Left ventricle myocardium superior (tissue), 1 donor: ENCODE measurements at places on chromosomes 12 and 14. TPM values are rescaled to one million over a fixed set of nuclear protein-coding genes. Genes with fewer than 3 reads are reported as not detected.

DNA sequence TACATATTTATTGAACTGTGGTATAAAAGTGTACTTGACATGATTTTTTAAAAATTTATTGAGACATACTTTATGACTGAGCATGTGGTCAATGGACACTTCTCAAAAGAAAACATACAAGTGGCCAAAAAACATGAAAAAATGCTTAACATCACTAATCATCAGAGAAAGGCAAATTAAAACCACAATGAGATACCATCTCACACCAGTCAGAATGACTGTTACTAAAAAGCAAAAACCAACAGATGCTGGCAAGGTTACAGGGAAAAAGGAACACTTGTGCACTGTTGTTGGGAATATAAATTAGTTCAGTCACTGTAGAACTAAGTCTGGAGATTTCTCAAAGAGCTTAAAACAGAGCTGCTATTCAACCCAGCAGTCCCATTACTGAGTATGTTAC lies 1177.6 kb downstream of the GALC start:
- DNase-seq, result no peak

GRCh38 chr12:91339106-91339505 lies 156.5 kb upstream of the DCN start:
- DNase-seq, result no peak

DNA sequence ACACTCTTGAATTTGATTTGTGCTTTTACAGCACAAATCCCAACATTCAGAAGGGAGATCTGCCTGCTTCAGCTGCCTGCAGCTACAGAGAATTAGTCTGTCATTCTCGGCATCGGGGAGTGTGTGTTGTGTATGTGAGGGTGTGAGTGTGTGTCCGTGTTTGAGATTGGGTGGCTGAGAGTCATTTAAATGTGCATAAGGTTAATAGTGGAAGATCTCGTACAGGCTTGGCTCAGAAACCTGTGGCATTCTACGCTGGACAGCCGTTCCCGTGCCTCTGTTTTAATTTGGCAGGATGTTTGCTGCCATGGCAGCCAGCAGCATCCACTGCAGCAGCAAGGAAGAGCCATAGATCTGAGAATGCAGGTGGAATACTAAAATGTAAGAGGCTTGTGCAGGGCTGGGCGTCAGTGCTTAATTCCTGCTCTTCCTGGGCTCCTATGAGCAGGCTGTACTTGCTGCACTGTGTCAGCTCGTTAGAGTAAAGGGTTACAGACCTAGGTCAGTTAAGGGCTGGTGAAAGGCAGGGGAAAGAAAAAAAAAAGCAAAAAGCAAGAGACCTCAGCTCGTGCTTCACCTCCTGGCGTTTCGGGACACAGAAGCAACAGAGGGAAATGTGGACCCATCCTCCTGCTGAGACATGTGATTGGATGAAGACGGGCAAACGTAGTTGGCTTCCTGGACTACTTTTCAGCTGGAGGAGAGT lies 205.4 kb downstream of the NAV3 start:
- no peak for DNase-seq

DNA sequence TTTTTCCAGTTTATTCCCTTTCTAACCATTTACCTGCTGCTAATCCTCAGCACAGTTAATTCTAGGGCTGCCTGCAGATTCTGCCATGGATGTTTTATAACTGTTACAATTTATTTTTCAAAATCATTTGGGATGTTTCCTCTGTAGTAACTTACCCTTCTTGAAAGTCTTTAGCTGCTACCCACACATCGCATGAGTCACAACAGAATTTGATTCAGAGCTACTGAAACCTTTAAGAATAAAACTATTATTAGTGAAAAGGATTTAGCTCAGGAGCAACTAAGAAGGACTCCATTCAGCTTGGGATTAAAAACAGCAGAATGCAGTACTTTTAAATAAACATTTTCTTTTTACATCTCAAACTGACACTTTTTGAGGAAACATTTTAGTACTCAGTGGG lies 41.7 kb upstream of the RGS6 start:
- no peak for DNase-seq

DNA sequence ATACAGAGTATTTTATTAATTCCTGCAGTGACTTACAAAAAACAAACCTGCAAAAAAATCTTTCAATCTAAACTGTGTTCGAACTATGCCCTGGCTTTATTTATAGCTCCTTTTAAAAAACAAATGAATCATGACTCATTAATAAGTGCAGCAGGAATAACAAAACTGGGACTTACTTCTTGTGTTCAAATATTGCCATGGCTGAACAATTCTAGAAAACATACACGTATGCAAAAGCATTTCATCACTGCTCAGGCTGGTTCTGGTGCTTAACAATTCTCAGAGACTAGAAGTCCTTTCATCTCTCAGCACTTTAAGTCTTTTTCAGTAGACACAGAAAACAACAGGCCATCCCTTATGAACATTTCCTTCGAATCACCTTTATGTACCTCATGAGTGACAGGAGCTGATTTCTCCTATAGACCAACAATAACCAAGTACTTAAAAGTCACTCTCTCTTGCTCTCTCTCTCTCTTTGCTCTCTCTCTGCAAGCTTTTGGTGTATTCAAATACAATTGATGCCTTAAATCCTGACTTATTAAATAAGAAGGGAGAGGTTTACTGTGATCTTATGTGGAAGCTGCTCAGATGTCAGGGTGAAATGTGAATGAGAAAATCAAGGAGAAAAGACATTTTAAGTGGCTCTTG lies 268.8 kb downstream of the TTC8 start:
- no peak for DNase-seq

DNA sequence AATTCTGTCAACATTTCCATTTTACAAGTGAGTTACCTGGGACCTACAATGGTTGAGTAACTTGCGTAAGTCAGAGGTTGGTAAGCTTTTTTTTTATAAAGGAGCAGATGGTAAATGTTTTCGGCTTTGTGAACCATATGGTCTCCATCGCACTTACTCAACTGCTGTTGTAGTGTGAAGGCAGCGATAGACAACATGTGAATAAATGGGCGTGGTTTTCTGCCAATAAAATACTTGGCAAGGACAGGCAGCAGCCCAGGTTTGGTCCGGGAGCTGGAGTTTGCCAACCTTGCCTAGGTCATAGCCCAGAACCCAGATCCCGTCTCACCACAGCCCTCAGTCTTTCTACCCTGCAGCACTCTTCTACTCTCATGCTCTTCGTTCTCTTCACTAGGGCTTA lies 6.3 kb downstream of the DDX55 start:
- DNase-seq, result no peak

DNA sequence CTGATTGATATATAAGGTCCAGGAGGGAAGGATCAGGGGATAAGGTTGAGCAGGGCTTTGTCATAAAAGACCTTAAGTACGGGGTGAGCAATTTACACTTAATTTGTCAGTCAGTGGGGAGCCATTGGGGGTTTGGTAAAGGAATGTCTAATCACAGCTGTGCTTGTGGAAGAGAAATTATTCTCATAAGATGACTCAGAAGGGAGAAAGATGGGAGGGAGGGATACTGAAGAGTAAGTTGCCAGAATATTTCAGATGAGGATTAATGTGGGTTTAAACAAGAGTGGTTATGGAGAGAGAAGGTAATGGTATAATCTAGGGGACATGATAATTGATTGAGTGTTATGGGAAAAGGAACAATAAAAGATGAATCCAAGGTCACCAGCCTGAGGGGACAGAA lies 500.1 kb upstream of the CCDC196 start:
- no peak for DNase-seq

GRCh38 chr14:26596543-26597061 lies 1.2 kb downstream of the NOVA1 start:
- DNase-seq, result peak; percentile 21

GRCh38 chr14:24858052-24858451 lies 191.9 kb downstream of the STXBP6 start:
- DNase-seq, result no peak

DNA sequence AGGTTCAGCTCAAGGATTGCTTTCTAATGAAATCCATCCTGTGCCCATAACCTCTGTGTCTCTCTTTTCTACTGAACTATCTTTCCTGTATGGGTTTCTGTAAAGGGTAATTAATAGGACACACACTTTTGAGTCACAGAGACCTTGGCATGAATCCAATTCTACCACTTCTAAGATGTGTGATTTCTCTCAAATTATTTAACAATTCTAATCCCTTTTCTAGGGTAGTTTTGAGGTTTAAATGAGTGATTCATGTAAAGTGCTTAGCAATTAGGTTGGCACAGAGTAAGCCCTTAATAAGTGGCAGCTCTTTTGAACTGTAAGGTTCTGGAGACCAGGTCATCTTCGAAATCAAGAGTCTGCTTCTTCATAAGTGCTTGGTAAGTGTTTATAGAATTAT lies 202.7 kb downstream of the RASSF9 start:
- no peak for DNase-seq

- peak; percentile 91 for DNase-seq
These were observed 108.5 kb downstream of the SCARB1 start for GRCh38 chr12:124754949-124755800.

DNA sequence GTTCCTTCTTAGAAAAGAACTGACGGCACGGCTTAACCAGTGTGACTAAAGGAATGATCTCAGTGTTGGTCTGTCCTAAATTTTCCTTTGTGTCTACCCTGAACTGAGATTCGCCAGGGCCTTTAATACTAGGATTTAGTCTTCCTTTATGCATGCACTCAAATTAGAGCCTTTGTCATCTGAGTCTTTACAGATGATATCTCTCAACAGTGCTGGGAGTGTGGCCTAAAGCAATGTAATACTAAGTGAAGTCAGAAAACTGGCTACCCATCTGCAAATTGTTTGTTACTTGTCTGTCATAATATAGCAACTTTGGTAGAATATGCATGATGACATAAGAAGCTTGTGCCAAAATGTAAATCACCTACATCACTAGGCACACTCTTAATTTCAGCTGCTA lies 95.4 kb downstream of the PTPRO start:
- DNase-seq, result no peak

GRCh38 chr12:26109343-26109881 lies 15.4 kb downstream of the BHLHE41 start:
- DNase-seq, result no peak

Gene MIA2
- total RNA-seq, result 26.5 TPM

Gene CNIH1
- 102 TPM for total RNA-seq

Gene C12orf56
- total RNA-seq, result not detected

Gene REM2
- total RNA-seq, result not detected

Gene LTBR
- 32.9 TPM for total RNA-seq

Gene RNU4-1
- total RNA-seq, result 1,438 TPM
